NCI-H1417 (cell line): ENCODE measurements at places on chromosomes 2 and 18.
A peak's percentile ranks its signal among the peaks of the same experiment; 100 is the strongest.

GRCh38 chr2:168539945-168540344 is 83.9 kb downstream of the CERS6 start:
- DNase-seq = no peak

DNA sequence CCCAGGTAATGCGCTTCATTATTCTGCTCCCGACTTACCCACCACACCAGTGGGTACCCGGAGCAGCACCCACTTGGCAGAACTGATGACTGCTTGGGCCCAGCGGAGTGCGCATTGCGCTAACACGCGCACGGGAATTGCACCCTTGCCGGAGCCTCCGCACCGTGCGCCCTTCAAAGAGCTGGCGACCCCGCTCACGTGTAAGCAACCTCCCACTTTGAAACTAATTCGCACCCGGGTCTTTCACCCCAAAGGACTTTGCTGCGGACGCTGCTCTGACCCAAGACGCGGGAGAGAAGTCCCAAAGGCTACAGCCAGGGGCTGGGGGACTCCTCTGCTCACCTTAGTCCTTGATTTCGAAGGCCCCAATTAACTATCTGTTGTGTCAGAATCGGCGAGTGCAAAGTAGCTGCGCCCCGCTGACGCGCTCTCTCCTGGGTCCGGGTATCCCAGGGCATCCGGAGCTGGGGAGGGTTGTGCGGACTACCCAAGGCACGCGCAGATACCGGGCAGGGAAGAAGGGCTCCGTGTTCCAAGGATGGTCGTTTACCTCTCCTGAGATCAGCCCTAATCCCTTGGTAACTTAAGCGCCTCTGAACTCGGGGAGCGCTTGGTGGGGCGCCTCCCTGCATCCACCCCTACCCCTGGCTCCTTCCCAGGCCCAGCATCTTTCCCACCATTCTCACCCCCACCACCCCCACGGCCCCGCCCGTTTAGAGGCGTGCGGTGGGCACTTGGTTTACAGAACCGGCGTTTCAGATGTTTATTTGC is 13.1 kb upstream of the SATB2 start:
- DNase-seq = no peak

- DNase-seq = no peak
These were observed 134.3 kb downstream of the TDRD15 start for GRCh38 chr2:21258082-21258481.

- DNase-seq = no peak
These were observed 16.2 kb downstream of the ACTG2 start for GRCh38 chr2:73908689-73909652.

GRCh38 chr18:6004683-6005082 is 109.4 kb upstream of the TMEM200C start:
- no peak for DNase-seq

- no peak for DNase-seq
These were observed 25.8 kb downstream of the PKP4 start for GRCh38 chr2:158482594-158482993.

GRCh38 chr2:106708209-106708608 is 177.8 kb downstream of the ST6GAL2 start:
- no peak for DNase-seq

- DNase-seq = no peak
These were observed 206.3 kb downstream of the ARL6IP6 start for GRCh38 chr2:152924722-152925121.

- no peak for DNase-seq
These were observed 97.6 kb downstream of the MYCN start for GRCh38 chr2:16037808-16038457.

DNA sequence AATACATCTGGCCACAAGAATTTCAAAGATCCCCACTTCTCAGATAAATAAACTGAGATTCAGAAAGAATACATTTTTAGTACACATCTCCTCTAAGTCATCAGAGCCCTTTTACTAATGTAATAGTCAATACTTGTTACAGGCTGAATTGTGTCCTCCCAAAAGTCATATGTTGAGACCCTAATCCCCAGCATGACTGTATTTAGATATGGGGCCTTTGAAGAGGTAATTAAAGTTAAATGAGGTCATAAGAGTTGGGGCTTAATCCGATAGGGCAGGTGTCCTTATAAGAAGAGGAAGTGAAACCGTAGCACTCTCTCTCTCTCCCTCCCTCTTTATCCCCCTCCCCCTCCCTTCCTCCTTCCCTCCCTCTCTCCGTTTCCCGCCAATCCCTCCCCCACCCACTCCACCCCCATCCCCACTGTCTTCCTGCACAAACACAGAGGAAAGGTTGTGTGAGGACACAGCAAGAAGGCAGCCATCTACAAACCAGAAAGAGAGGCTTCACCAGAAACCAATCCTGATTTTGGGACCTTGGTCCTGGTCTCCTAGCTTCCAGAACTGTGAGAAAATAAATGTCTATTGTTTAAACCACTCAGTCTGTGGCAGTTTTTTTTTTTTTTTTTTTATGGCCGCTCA is 66.6 kb upstream of the ZNF397 start:
- peak; percentile 70 for DNase-seq

- no peak for DNase-seq
These were observed 14.6 kb upstream of the ACOXL start for GRCh38 chr2:110717734-110718133.

DNA sequence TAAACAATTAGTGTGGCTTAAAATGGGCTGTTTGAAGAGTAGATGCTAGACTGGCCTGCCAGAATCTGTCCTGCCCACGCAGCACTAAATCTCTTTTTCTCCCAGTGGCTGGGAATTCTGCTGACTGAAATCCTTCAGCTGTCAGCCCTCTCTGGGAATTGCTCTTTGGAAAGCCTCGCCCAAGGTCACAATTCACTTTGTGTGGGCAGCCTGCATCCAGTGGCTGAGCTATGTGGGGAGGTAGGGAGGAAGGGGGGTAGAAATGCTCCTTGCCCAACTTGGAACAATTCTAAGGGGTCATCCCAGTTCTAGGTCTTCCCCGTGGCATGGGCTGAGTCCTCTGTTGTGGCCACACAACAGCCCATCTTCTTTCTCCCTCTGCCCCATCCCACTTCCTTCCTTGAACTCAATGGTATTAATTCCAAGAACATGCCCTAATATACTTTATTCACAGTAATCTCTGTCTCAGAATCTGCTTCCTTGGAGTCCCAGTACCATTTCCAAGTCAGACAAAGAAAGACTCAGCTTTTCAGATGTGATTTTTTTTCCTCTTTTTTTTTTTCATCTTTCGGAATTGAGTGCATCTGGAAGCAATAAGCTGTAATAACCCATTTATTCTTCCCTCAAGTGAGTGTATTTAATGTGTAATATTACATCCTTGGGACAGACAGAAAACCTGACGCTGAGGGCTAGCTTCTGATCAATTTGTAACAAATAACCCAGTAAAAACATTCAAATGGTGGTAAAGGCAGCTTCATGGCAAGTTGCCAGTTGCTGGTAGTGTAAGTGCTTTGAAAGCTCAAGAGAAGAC is 189.4 kb downstream of the GPD2 start:
- DNase-seq = peak; percentile 0

DNA sequence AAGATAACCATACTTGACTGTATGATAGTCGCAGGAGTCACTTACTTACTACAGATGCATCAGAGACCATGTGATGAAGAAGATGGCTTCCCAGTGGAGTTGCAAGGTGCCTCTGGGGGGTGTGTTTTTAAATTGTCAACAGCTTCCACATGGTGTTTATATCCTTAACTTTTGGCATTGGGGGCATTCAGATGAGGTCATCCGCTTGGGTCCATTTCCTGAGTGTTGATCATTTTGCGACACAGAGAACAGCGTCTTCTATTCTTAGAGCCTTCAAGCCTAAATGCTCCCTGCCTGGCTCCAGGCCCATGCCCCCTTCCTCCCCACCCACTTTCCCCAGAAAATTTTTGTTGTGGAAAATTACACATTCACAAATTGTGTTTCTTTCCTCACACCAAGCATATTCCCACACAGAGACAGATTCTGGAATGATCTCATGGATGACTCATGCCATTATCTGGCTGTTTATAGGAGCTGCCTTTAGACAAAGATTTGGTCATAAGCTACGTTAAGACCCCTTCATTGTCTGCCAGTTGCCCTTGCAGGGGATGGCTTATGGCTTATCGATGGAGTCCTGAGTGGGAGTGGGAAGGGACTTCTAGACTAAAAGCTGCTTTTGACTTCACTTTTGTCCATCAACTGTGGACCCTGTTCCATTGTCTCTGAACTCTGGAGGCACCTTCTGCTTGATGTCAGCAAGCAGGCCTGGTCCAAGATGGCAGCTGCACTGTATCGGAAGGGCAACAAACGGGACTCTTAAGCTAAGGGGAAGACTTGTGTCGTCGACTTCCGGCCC is 91.8 kb downstream of the CABLES1 start:
- DNase-seq = peak; percentile 51

GRCh38 chr2:104443145-104443544 is 410.8 kb upstream of the POU3F3 start:
- DNase-seq = no peak

DNA sequence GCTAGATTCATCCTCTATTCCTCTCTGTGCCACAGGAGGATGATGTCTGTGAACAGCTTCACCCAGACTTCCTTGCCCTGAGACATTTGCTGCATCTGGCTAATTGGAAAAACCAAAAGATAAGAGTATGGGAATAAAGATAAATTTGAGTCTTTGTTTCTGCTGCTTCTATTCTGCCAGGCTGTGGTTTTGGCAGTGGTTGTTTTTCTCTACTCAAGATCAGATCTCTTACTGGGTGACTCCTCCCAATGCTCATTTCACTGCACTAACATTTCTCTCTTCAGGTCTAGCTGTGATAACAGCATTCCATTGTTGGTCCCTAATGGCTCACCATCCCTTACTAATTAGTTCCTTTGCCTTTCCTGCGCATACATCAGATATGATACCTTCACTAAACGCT is 89.5 kb downstream of the CALCRL start:
- no peak for DNase-seq
